ENCODE measurements at places on chromosomes 5 and 9.

- DNase-seq, result peak; percentile 80
These were observed 271.1 kb upstream of the KLF4 start for GRCh38 chr9:107760469-107761242.

- no peak for DNase-seq
These were observed 95.9 kb upstream of the COL5A1 start for GRCh38 chr9:134545543-134546245.

GRCh38 chr9:28407351-28407750 lies 834.1 kb upstream of the C9orf72 start:
- DNase-seq, result no peak

GRCh38 chr9:105515811-105516413 lies 42.0 kb upstream of the FKTN start:
- DNase-seq, result no peak

- no peak for DNase-seq
These were observed 267.6 kb downstream of the TRIM32 start for GRCh38 chr9:116954731-116955130.

- no peak for DNase-seq
These were observed 406.2 kb upstream of the IRX4 start for GRCh38 chr5:2288968-2289367.

DNA sequence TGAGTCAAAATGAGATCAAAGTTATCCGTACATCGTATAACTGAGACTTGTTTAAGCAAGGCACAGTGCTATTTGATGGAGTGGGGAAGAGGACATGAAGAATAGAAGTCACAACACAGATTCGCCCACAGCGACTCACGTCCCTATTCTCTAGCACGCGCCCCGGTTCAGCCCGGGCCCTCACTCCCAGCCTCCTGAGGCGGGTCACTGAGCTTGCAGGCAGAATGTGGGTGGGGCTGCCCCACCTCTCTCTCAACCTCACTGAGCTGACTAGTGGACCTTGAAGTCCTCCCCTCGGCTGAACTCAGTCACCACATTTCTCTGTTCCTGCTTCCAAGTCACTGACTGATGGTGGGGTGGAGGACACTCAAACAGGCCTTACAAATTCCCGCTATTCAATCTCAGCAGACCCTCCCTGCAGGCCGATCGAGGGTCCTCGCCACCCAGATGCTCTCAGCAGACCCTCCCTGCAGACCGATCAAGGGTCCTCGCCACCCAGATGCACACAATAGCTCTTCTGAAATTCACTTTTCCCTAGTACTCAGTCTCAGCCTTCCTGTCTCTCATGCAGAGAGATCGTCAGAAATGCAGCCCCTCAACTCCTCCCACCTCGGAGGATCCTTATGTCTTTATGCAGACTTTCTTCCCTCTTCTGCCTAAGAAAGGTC lies 12.9 kb downstream of the GLDC start:
- no peak for DNase-seq

DNA sequence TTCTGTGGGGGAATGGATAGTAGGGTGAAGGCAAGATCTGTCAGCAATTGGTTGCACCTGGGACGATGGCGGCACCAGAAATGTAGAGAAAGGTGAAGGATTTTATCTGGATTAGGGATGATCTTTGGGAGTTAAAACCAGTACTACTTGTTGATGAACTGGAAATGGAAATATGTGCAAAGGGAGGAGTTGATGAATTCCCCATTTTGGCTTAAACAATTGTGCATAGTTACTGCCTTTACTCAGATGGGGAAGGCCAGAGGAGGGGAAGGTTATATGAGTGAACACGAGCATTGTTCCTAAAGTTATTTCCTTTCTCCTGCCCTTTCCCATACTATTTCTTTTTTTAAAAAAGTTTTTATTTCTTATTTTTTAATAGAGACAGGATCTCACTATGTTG lies 19.1 kb downstream of the NNT start:
- no peak for DNase-seq

- no peak for DNase-seq
These were observed 6.8 kb downstream of the MRPL36 start for GRCh38 chr5:1792842-1793266.

DNA sequence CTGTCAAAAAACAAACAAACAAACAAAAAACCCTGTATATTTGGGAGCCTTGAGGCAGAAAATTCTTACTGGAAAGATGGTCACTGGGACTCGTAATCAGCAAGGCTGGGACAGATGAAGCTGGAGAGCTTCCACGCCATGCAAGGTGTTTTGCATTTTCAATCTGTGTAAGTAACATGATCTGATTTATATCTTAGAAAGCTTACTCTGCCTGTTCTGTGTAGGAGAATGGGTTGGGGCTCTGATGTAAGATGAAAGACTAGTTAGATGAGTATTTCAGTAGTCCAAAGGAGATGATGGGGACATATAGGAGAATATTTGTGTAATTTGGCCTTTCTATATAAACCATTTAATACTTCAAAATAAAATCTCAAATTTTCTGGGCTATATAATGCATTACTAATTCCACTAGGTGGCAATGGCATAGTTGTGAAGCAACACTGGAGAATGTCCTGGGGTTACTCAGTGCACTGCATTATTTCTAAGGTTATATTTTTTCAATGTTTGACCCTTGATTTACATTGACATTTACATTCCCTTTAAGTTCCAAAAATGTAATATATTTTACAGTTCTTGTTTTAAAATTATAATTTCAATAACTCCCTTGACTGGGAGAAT lies 21.9 kb upstream of the FSD1L start:
- no peak for DNase-seq

DNA sequence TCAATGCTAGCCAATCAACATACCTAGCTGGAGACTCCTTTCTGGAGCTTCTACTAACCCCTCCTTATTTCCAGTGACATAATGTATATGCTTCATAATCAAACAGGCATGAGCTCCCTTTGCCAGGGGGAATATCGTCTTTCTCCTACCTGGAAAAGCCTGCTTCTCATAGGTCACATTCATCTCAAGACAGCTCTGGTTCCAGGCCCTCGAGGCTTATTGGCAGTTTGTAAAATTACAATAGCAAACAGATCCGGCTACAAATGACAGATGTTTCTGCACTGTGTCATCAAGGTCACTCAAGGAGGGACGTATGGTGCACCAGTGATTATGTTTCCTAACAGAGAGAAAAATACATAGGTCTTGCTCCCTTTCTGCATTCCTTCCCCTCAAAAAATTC lies 140.0 kb downstream of the SAXO1 start:
- DNase-seq, result no peak

DNA sequence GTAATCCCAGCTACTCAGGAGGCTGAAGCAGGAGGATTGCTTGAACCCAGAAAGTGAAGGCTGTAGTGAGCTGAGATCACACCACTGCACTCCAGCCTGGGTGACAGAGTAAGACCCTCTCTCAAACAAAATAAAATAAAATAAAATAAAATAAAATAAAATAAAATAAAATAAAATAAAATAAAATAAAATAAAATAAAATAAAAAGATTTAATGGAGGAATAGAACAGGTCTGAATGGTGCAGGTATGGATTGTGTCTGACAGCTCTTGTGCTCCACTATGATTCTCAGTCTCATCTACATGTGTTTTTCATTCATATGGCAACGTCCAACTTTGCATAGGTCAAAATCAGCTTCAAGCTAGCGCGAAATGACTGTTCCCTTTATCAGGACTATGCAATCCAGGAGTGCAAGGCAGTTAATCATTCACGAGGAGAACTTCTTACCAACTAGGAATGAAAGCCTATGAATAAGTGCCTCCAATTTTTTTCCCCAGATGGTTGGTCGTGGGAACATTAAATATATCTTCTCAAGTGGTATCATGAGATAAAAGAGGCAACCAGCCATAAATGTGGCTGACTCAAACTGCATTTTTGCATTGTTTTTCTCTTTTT lies 1392.3 kb upstream of the CDH9 start:
- no peak for DNase-seq

- no peak for DNase-seq
These were observed 224.4 kb downstream of the NXNL2 start for GRCh38 chr9:88759364-88759763.

- no peak for DNase-seq
These were observed 52.9 kb downstream of the MYO10 start for GRCh38 chr5:16883176-16883575.

DNA sequence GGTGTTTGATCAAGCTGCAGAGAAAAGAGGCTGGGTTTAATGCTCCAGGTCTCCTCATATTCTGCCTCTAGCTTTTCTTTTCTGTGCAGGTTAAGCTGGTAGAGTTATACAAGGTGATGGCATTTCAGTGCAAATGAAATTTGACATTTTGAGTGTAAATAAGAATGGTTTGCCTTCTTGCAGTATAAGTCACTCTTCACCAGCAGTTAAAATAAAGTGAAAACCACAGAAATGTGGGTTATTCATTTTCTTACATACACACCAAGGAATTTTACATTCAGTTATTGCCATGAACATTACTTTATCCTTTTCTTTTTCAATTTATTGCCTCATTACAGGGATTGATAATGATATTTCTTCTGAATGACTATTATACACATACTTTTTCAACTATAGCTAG lies 337.5 kb upstream of the PCSK5 start:
- no peak for DNase-seq

GRCh38 chr5:37836592-37837413 lies 3.0 kb downstream of the GDNF start:
- DNase-seq, result no peak

GRCh38 chr9:100601216-100601615 lies 23.3 kb downstream of the CAVIN4 start:
- DNase-seq, result no peak

DNA sequence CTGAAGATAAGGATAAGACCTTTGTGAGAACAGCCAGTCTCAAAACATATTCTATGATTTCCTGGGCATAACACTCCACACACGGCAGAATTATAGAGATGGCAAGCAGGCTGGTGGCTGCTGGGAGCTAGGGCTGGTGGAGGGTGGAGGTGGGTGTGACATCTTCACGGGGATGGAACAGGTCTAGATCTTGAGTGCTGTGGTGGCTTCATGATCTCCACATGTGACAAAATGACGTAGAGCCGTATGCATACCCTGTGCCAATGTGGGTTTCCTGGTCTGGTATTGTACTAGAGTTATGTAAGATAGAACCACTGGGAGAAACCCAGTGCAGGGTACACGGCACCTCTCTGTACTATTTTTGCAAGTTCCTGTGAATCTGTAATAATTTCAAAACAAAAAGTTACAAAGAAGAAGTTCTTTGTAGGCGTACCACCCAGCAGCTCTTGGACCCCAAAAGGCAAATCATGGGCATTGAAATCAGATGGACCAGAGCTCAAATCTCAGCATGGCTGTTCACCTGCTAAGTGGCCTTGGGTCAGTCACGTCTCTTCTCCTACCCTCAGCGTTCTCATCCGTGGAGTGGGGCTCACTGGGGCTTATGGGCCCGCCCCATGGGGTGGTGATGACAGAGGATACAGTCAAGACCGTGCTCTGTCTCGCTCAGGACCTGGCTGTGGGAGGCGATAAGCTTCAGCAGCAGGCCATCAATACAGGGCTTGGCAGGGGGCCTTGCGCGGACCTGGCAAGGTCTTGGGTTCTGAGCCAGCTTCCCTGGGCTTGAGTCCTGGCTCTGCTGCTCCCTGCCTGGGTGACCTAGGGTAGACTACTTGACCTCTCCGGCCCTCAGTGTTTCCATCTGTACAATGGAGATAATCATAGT lies 74.7 kb upstream of the UNC5A start:
- DNase-seq, result no peak

- no peak for DNase-seq
These were observed 882.3 kb upstream of the SEMA6A start for GRCh38 chr5:117456866-117457470.

- DNase-seq, result no peak
These were observed 28.4 kb upstream of the NADK2 start for GRCh38 chr5:36270175-36270574.

GRCh38 chr5:135829179-135829578 lies 5.3 kb upstream of the SLC25A48 start:
- no peak for DNase-seq

DNA sequence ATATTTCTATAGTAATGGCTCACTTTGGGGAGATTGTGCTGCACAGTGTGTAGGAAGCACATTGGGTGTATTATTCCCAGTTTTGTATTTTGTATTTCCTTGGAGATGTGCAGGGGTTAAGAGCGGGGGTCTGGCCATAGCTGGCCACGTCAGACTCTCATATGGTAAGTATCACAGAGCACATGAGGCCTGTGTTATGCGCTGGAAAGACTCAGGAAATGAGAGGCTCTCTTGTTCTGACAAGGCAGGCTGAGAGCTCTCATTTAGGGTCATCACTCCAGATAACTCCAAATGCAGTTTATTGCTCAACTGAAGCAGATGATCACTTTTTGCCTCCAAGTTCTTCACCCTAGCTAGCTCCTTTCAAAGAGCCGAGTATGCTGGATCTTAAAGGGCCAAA lies 205.7 kb downstream of the NTRK2 start:
- DNase-seq, result no peak

GRCh38 chr5:124844371-124844920 lies 98.0 kb upstream of the ZNF608 start:
- no peak for DNase-seq

- DNase-seq, result no peak
These were observed 29.2 kb downstream of the STOM start for GRCh38 chr9:121340676-121341392.

GRCh38 chr5:5271786-5272321 lies 131.7 kb downstream of the ADAMTS16 start:
- DNase-seq, result no peak

GRCh38 chr9:128102861-128103588 lies 24.5 kb downstream of the PTGES2 start:
- no peak for DNase-seq

DNA sequence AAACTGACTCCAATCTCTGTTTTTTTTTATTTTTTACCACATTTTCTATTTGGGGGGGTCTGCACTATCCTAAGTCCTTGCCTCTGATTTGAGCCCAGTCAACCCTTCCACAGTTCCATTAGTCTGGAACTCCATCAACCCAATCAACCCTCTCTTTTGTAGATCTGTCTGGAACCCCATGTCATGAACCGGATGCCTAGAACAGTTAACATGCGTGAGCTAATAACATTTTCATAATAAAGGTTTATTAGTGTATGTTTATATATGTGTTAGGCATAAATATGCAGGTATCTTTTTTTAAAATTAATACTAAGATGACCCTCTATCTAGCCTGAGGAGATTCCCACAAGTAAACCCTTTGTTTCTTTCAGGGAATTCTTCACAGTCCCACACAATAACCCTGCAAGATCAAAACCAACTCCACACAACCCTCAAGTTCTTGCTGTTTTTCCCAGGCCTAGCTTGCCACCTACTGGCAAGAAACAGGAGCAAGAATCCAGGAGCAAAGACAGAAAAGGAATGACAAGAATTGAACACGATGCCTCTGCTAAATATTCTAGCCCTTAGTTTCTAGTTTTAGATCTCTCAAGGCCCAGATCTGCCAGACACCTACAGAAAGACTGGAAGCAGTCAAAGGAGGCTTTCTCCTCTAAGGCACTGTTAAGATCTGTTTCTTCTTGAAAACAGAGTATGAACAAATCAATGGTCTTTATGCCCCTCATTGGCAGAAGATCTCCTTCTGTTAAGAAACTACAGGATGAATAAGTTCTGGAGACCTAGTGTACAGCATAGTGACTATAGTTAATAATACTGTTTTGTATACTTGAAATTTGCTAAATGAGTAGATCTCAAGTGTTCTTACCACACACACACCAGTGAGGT lies 100.4 kb downstream of the TRIM36 start:
- no peak for DNase-seq

All from Right ventricle myocardium inferior (tissue), 1 donor.